M059J (cell line): ENCODE measurements at places on chromosomes 2 and 18. TPM values are rescaled to one million over a fixed set of nuclear protein-coding genes. Genes with fewer than 3 reads are reported as not detected.

Gene SPP2
- total RNA-seq, result 0.27 TPM in 1 of 2 replicates, not detected in the other

Gene ONECUT2
- total RNA-seq, result 1.2 and 1.5 TPM in 2 replicates

Gene RNASEH1
- total RNA-seq, result 17.6 and 27.7 TPM in 2 replicates

Gene UPP2
- total RNA-seq, result not detected in 2 replicates

Gene CCDC74A
- 8.2 and 10.4 TPM in 2 replicates for total RNA-seq

Gene CYTIP
- total RNA-seq, result 1.5 and 2.8 TPM in 2 replicates

Gene PUM2
- 15.5 and 25.6 TPM in 2 replicates for total RNA-seq

Gene CD8B2
- total RNA-seq, result 0.10 TPM in 1 of 2 replicates, not detected in the other

Gene MC5R
- total RNA-seq, result not detected in 2 replicates

Gene INHBB
- 0.94 and 0.96 TPM in 2 replicates for total RNA-seq

Gene NT5DC4
- not detected in 2 replicates for total RNA-seq

Gene COBLL1
- 12.5 and 15.6 TPM in 2 replicates for total RNA-seq

Gene TUBA3D
- total RNA-seq, result not detected in 2 replicates
